ENCODE measurements at places on chromosomes 11 and 22.
A peak's percentile ranks its signal among the peaks of the same experiment; 100 is the strongest.

GRCh38 chr11:1650034-1650917, 20.7 kb downstream of the KRTAP5-5 start:
- no peak for ATAC-seq

DNA sequence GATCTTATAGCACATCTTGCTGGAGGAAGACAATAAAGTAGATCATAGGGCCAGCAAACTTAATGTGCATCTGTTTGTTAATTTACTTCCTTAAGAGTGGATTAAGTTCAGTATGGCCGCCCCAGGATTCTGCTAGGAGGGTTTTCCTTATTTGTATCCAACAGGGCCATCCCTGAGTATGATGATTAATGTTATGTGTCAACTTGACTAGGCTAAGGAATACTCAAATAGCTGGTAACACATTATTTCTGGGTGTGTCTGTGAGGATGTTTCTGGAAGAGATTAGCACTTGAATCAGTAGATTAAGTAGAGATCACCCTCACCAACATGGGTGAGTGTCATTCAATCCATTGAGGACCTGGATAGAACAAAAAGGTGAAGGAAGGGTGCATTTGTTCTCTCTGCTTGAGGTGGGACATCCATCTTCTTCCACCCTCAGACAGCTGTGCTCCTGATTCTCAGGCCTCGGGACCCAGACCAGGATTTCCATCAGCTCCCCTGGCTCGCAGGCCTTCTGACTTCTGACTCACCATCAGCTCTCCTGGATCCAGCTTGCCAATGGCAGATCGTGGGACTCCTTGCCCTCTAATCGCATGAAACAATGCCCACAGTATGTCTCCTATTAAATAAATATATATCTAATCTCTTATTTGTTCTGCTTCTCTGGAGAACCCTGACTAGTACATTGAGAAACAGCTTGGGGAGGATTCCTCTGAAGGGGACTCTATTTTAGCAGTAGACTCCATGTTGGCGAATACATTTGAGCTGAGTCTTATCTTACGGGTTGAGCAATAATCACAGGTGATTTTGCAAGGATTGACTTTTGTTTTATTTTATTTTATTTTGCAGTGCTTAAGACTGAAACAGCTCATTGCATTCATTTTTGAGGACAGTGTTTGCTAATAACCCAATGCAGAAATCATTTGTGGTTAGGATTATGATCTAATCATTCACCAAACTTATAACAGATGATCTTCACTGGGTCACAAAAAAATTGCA, 9.0 kb upstream of the ZBTB44 start:
- ATAC-seq = no peak

- peak; percentile 28 for ATAC-seq
These were observed 12.6 kb upstream of the MAPK8IP1 start for GRCh38 chr11:45872651-45873356.

- ATAC-seq = no peak
These were observed 40.4 kb downstream of the BBOX1 start for GRCh38 chr11:27081056-27081455.

GRCh38 chr22:38213319-38213989, 11.7 kb downstream of the MAFF start:
- ATAC-seq = no peak

DNA sequence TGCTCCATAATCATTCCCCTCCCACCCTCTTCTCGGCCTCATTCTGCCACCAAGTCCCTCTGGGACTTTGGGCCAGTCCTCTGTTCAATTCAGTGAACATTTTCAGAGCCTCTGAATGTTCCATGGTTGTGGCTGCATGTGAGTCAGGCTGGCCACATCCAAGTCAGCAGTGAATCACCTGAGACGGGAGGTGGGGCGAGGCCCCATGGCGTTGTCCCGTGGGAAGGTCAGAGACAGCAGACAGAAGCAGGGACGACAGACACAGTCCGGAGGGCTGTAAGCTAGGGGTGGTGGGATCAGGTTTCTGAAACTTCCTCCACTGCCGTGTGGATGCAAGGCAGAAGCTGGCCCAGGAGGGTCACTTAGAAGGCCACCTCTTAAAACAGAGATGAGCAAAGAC, 324.8 kb downstream of the MN1 start:
- no peak for ATAC-seq

- no peak for ATAC-seq
These were observed 83.5 kb downstream of the CTTN start for GRCh38 chr11:70481625-70482528.

DNA sequence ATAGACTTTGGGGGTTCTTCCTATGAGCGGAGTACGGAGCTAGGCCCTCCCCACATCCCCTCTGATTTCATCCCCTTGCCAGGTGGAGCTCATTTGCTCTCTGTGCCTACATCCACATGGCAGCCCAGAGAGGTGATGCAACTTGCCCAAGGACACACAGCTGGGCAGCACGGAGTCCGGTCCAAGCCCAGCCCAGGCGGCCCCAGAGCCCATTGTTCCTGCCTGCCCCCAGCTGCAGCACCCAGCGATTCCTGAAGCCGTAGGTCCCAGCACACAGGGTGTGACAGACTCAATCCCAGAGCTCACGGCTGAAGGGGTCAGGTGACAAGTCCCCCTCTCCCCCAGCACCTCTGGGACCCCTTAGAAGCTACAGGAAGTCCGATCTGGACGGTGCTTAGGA, 22.2 kb upstream of the RFPL3 start:
- ATAC-seq = no peak

- ATAC-seq = no peak
These were observed 6.2 kb downstream of the ROBO4 start for GRCh38 chr11:124891373-124891861.

DNA sequence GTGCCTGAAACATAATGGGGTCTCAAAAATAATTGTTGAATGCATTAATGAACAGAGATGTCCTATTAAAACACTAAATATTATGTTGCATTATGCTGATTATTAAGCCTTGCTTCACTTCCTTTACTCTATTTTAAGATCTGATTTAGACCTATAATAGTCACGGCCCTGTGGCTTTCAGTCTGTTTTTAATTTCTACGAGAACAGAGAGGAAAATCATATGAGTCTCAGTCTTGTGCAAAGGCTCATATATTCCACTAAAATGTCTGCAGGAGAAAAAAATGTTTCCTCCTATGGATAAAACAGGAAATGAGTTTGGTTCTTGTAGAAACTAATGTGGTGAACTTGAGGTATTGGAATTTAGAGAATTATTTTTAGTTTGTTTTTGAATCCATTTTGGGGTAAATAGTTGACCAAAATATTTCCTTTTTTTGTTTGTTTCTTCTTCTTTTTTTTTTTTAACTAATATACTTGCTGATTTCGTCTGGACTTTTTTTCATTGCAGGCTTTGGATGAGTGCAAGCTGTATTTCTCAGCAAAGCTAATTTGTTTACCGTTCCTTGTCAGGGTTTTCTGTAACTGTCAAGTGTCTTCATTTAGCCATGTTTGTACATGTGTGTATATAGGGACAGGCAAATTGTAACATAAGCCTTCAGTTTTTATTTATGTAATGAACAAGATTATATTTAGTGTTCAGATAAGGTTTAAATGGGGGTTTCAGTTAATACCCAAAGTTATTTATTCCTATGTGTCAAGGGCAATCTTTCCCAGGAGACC, 139.1 kb upstream of the DDI1 start:
- no peak for ATAC-seq

- no peak for ATAC-seq
These were observed 549 bp upstream of the TCN1 start for GRCh38 chr11:59866836-59867235.

GRCh38 chr11:123364080-123364479, 66.0 kb upstream of the GRAMD1B start:
- no peak for ATAC-seq

DNA sequence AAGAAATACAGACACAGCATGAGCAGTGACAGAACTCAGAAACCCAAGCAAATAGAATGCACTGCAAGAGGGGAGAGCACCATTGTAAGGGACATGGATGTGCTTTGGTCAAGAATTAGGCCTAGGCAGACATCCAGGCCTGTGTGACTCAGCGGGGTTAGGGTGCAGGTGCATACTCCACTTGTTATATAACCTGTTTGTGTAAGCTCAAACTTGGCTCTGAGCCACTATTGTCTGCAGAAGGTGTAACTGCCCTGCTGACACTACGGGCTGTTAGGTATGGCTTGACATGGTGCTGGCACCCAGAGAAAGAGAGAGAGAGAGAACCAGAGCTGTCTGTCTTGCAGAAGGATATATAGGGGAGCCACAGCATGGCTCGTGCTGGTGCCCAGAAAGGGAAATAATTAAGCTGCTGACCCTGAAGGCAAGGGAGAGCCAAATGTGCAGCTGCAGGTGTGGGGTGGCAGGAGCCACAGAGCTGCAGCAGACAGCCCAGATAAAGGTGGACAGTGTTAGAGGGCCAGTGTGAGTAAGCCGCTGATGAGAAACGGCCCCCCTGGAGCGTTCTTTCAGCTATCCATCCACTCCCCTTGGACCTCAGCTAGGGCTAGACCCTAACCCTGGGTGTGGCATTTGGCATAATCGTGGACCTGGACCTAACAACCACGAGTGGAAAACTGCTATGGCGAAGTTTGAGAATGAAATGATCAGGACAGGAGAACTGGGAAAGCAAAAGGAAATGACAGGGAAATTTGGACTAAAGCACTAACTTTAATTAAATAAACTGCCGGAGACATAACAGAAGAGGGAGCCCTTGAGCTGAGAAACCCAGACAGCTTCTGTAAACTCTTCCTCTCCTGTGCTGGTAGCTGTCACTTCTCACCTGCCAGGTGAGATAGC, 253.0 kb upstream of the CCDC179 start:
- ATAC-seq = no peak

GRCh38 chr11:44475114-44475686, 90.3 kb upstream of the CD82 start:
- ATAC-seq = no peak

- ATAC-seq = no peak
These were observed 266.7 kb downstream of the TMEM135 start for GRCh38 chr11:87304412-87304811.

DNA sequence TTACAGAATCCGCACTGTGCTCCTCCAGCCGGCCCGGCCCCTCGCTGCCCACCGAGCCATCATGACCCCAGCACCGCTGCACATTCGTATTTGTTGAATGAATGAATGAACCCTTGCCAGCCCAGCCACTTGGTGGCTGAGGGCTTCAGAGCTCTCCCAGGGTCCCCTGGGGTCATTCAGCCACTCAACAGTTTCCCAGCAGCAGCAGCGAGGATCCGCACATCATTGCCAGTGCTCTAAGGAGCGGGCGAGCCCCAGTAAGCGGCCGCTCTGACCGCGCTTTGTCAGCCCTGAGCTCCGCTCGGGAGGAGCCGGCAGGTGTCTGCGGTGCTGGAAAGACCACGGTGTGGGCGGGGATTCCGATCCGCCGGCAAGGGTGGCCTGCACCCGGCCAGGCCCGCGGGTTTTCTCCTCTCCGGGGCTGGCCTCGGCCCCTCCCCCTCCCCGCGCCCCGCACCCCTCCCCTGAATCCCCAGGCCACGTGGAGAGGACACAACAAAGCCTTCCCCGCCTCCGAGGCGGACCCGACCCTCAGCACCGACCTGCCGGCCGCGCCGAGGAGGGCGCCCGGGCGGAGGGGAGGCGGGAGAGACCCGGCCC, 563 bp downstream of the BID start:
- peak; percentile 61 for ATAC-seq

- peak; percentile 81 for ATAC-seq
These were observed 56.9 kb upstream of the PRSS23 start for GRCh38 chr11:86743223-86744118.

GRCh38 chr11:21456186-21456585, 736.7 kb upstream of the ANO5 start:
- ATAC-seq = no peak

GRCh38 chr11:95556342-95557163, 233.0 kb downstream of the FAM76B start:
- peak; percentile 88 for ATAC-seq

- no peak for ATAC-seq
These were observed 69.4 kb downstream of the ARL14EP start for GRCh38 chr11:30392221-30392784.

- ATAC-seq = no peak
These were observed 37.2 kb downstream of the FAR1 start for GRCh38 chr11:13705710-13706109.

DNA sequence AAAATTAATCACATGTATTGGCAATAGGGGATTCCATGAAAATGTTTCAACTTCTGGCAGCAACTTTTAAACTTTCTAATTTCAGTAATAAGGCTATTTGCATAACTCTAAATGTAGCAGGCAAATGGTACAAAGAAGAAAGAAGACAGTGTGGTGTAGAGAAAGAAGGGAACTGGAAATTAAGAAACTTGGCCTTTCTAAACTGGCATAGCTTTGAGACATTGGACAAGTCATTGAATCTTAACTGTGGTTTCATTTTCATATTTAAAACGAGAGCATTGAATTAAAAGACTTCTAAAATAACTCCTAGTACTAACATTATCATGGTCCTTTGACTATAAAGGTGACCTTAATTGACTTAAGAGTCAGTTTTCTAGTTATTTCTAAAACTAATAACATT, 125.0 kb downstream of the UVRAG start:
- ATAC-seq = peak; percentile 24

GRCh38 chr22:25896098-25896497, 154.1 kb downstream of the MYO18B start:
- ATAC-seq = no peak

DNA sequence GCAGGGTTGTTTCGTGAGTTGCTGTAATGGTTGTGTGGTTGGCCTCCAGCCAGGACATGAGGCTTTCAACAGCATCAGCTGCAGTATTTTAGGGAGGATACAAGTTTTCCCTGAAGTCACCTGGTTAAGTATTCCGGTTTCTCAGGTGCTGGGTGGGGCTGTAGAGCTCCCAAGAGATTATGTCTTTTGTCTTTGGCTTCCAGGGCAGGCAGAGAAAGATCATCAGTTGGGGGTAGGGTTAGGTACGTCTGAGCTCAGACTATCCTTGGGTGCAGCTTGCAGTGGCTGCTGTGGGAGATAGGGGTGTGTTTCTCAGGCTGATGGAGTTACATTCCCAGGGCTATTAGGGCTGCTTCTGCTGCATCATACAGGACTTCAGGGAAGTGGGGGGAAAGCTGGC, 47.5 kb upstream of the MRGPRX1 start:
- no peak for ATAC-seq

GRCh38 chr11:17927681-17928343, 85.0 kb downstream of the SERGEF start:
- no peak for ATAC-seq

- no peak for ATAC-seq
These were observed 458.8 kb upstream of the CNTN5 start for GRCh38 chr11:98561877-98562395.

DNA sequence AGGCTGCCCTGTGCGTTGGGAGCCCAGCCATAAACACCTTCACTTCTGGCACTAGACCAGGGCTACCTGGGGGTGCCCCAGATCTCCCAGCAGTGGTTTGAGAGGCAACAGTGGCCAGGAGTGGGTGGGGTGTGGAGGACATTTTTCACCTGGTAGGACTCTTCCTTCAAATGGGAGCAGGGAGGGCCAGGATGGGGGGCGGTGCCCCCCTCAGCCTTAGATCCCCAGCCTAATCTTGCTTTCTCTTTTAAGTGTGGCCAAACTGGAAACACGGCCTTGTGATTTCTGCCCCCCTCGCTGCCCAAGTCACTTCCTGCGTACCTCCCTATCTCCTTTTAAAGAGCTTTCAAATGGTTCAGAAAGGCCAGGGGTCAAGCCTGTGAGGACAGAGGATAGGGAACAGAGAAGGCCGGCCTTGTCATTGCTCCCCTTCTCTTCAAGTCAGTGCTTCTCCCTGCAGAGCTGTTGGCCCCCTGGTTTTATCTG, 800 bp downstream of the KCNJ5 start:
- ATAC-seq = no peak
